ENCODE measurements at places on chromosomes 7 and 10. TPM values are rescaled to one million over a fixed set of nuclear protein-coding genes. Genes with fewer than 3 reads are reported as not detected.
A peak's percentile ranks its signal among the peaks of the same experiment; 100 is the strongest.

Gene CRPPA
- 2.0 TPM for total RNA-seq

Gene ASZ1
- not detected for total RNA-seq

Gene C10orf88
- total RNA-seq = 1.3 TPM

Gene C10orf67
- total RNA-seq = 0.14 TPM

Gene LRWD1
- 35.4 TPM for total RNA-seq

Gene LAMB4
- total RNA-seq = not detected

Gene KLF6
- total RNA-seq = 40.2 TPM

Gene TET1
- 0.37 TPM for total RNA-seq

Gene NODAL
- total RNA-seq = not detected

Gene TAS2R5
- total RNA-seq = not detected

Gene EPO
- total RNA-seq = not detected

- no peak for DNase-seq
Measured at GRCh38 chr7:50661345-50662040, 96.3 kb upstream of the DDC start.

DNA sequence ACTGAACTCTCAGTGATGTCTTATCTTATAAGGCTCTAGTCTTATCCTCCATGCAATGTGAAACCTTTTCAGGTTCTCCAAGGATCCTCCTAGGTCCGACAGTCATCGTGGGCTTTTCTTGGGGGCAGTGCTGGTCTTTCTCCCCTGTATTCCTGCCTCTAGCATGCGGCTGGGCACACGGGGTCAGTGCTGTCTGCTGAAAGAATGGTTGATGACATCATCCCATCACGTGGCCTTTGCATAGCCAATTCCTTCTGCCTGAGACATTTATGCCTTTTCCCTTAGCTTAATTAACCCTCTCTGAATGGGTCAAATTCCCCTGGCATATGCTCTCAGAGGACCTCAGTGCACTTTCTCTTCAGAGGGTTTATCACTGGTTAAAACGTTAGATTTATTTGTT, 27.0 kb upstream of the KCNK18 start:
- no peak for DNase-seq

DNA sequence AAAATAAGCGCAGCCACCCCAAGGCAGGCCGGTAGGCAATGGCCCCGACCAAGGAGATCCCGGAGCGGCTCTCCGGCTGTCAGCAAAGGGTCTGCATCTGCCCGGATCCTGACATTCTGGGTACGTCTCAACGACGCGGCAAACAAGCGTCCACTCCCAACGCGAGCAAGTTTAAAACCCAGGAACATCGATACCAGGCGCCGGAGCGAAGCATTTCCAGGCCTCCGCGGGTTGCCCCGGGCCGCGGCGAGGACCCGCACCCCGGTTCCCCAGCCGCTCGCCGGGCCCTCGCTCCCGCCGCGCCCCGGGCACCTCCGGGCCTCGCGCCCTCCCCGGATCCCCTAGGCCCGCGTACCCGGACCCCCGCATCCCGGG, 453 bp downstream of the URGCP start:
- peak; percentile 25 for DNase-seq

GRCh38 chr7:116499168-116500077, at the start of gene CAV2:
Gene CAV2, plus strand, starts transcription at chr7:116499738. Its CDS starts 44 bp downstream, at chr7:116499782.
- peak; percentile 86 for DNase-seq

- DNase-seq = no peak
Measured at GRCh38 chr7:110541962-110542361, 549.0 kb upstream of the LRRN3 start.

- DNase-seq = peak; percentile 43
Measured at GRCh38 chr10:28774051-28774995, 97.0 kb downstream of the BAMBI start.

GRCh38 chr10:50625649-50626132, 1.9 kb upstream of the SGMS1 start:
- no peak for DNase-seq

- DNase-seq = no peak
Measured at GRCh38 chr7:116770941-116771340, 91.4 kb upstream of the CAPZA2 start.

DNA sequence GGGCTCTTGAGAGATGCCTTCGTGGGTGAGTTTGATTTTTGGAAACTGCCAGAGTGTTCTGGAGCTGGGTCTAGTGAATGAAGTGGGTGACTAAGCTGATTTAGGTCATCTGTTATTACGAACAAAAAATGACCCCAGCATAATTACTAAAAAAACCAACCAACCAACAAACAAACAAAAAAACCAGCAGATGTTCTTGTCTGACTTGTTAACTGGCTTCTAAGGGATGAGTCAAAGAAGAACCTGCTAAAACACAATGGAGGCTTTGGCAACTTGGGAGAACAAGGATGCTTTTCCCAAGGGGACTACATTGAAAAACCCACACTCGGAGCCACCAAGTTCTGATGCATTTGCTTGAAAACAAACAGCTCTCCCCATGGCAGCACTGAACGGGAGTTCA, 11.5 kb downstream of the TACR2 start:
- no peak for DNase-seq

GRCh38 chr7:87140271-87140748, 11.9 kb upstream of the DMTF1 start:
- DNase-seq = no peak

DNA sequence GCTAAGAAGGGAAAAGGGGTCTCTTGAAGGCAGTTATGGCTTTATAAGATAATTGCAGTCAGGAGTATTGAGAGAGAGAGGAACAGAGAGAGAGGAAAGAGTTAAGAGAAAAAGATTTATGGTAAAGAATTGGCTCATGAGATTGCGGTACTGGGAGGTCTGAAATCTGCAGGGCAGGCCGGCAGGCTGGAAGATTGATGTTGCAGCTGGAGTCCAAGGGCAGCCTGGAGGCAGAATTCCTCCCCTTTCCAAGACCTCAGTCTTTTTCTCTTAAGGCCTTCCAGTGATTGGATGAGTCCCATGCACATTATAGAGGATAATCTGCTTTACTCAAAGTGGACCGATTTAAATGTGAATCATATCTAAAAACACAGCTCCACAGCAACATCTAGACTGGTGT, 68.4 kb downstream of the HACD1 start:
- no peak for DNase-seq

DNA sequence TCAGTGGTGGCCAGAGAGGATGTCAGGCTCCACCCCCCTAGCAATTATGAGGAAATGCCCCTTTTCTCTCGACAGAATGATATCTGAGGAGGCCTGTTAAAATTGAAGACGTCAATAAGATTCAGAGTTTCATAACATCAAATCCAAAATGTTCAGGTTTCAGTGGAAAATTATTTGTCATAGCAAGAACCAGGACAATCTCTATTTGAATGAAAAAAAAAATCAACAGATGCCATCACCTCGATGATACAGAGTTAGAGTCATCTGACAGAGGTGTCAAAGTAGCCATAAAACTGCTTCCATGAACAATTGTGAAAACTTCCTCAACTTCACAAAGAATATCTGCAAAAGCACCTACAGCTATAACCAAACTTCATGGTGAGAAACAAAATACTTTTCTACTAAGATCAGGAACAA, 7.7 kb downstream of the TMEM273 start:
- DNase-seq = no peak

GRCh38 chr10:124049484-124049883, 43.9 kb downstream of the CHST15 start:
- peak; percentile 37 for DNase-seq

DNA sequence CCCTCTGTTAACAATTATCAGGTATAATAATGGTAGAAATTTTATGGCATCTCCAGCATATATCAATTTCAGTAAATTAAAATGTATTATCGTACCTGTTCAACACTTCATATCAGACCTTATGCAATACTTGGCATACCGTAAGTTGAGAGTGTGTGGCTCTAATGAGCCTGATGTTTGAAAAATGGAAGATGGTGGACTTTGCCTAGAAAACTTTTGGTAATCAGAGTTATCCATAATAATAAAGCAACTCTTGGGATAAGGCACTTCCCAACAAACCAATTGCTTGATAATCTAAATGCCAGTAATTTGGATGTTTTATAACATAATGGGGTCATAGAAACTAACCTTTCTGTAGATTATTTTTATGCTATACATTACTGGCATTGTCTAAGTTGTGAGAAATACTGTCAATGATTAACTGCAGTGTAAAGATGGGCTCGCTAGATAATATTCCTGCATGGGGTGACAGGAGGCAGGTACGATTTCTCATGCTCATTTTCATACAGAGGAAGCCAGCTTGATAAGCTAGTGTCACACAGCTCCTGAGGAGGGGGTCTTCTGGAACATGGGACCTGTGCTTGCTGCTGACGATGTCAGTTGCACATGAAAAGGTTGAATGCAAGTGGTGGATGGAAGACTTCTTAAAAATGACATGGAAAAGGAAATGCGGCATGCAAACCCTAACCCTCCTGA, 27.8 kb upstream of the DMBT1 start:
- no peak for DNase-seq

- DNase-seq = peak; percentile 37
Measured at GRCh38 chr10:70528741-70529362, 50.3 kb downstream of the PALD1 start.

GRCh38 chr7:7908622-7909145, 59.9 kb upstream of the GLCCI1 start:
- peak; percentile 37 for DNase-seq

DNA sequence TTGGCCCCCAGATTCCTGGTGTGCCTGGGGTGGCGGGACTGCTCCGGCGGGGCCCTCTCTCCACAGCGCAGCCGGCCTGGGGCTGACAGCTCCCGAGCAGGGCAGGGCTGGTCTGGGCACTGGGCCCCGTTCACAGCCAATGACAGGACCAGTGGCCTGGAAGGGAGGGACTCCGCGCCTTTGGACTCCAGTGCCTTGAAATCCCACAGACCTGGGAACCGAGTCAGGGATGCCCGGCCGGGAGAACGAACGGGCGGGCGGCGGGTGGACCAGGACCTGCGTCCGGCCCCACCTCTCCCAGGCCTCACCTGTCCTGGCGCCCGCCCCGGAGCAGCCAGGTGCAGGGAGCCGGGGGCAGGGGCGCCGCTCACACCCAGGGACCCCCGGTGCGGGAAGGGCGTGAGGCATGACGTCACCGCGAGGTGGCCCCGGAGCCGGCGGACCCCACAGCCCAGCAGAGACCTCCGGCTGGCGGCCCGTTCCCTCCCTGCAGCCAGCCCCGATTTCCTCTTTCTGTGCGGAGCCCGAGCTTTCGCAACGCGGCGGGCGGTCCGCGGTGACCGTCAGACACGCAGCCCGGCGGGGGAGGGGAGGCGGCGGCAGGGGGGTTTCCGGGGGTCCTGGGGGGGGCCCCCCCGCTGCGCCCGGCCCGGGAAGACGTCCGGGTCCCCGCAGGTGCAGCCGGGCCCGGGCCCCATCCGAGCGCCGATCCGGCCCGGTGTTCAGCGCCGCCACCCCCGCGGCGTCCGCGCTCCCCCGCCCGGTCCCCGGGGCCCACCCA, 743 bp downstream of the ADAP1 start:
- no peak for DNase-seq

- no peak for DNase-seq
Measured at GRCh38 chr10:64044098-64044497, 522.9 kb downstream of the REEP3 start.

GRCh38 chr7:20304366-20304765, 26.3 kb upstream of the ITGB8 start:
- no peak for DNase-seq

GRCh38 chr7:104240401-104240800, 32.6 kb upstream of the ORC5 start:
- no peak for DNase-seq

DNA sequence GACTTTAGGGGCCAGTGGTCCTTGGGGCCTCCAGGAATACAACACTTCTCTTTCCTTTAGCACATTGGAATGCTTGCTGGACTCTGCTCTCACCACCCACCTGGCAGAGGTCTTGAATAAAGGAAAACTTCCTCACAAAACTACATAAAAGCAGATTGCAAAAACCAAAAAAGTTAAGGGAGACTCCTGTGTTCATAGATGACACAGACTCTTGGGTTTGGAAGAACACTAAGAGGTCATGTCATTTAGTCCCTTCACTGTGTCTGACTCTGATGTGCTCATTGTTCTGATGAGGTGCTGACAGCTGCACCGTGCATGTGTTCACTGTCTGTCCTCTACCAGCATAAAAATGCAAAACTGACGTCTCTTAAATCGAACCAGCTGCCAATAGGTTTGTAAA, 11.4 kb downstream of the BLNK start:
- DNase-seq = no peak

DNA sequence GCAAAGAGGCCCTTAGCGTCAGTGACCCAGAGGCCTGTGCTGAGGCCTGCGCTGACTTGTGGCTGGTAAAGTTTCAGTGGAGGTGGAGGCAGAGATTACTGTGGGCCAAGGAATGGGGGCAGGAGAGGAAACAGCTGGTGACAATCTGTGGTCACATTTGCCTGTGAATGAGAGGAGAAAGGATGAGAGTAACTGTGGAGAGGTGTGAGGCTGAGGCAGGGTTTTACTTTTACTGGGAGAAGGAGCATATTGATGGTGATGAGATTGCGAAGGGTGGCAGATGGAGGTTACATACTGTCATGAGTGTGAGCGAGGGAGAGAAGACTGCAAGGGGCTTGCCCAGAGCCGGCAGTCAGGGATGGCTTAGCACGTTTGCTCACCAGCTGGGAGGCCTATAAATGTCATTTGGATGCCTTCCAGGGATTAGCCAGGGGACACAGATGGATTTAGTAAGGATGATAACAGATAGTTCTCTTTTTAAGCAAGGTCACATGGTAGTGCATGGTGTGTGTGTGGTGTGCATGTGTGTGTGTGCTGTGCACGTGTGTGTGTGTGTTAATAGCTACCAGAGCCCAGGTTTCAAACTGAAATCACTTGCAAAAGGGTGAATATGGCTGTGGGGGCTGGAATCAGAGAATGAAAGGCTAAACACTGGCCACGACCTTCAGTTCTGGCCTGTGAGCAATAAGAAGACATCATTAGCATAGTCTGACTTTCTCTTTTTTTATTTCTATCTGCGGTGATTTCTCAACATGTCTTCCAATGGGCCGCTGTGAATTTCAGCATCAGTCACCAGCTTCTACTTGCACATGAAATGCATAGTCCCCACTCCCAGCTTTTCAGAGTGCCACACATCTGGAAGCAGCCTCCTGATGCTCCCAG, 291.5 kb upstream of the ZNF32 start:
- DNase-seq = no peak

DNA sequence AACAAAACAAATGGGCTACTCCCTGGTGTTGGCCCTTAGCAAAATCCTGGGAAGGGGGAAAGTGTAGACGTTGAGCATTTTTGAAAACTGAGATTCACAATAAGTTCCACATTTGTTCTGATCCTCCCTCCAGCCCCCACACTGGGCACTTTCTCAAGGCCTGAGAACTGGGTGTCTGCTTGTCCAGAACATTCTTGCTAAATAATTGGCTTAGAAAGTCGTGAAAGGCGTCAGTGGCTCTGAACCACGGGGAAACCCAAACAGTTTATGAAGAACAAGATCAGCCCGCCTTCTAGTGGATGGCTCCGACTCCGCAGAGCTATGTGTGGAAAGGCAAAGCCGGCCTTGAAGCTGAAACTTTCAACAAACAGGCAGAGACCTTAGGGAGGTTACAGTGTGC, 370.1 kb downstream of the PRPF18 start:
- no peak for DNase-seq

DNA sequence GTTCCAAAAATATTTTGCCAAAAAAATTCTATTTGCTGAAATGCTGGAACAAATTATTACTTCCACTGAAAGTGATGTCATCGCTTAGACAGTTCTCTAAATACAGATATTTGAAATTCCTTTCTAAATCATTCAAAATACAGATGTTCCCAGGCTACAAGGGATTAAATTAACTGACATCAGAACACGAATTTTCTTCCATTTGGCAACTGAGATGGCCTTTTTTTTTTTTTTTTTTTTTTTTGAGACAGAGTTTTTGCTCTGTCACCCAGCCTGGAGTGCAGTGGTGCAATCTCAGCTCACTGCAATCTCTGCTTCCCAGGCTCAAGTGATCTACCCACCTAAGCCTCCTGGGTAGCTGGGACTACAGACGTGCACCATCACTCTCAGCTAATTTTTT, 57.0 kb downstream of the P4HA1 start:
- peak; percentile 16 for DNase-seq

GRCh38 chr7:44898039-44898438, 12.7 kb upstream of the PURB start:
- no peak for DNase-seq
